ENCODE measurements at places on chromosomes 2 and 18. TPM values are rescaled to one million over a fixed set of nuclear protein-coding genes. Genes with fewer than 3 reads are reported as not detected.

Gene IL36RN
- total RNA-seq: not detected

Gene ANKRD12
- 67.0 TPM for total RNA-seq

- DNase-seq: no peak
These were observed 11.3 kb downstream of the MC5R start for GRCh38 chr18:13835202-13835601.

DNA sequence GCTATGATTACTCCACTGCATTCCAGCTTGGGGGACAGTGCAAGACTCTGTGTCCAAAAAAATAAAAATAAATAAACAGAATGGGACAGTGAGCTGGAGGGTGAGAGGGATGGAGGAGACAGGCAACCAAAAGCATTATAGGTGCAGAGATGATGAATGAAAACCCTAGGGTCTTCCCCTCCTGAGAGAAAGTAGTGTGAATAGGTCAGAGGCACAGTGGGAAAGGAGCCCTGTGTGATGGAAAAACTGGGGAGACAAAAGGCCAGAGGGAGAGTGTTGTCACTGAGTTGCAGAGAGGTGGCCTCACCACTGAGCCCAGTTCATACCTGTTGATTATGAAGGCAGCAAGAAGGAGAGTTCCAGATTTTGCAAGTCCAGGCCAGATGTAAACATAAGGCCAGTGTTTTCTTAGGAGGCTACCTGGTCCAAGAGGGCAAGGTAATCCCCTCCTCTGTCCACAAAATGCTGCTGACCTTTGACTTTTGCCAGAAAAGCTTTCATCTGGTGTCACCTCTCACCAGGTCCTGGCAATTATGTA is 17.6 kb upstream of the AGFG1 start:
- no peak for DNase-seq

GRCh38 chr2:213451542-213452239 is 167.4 kb downstream of the SPAG16 start:
- DNase-seq: no peak

DNA sequence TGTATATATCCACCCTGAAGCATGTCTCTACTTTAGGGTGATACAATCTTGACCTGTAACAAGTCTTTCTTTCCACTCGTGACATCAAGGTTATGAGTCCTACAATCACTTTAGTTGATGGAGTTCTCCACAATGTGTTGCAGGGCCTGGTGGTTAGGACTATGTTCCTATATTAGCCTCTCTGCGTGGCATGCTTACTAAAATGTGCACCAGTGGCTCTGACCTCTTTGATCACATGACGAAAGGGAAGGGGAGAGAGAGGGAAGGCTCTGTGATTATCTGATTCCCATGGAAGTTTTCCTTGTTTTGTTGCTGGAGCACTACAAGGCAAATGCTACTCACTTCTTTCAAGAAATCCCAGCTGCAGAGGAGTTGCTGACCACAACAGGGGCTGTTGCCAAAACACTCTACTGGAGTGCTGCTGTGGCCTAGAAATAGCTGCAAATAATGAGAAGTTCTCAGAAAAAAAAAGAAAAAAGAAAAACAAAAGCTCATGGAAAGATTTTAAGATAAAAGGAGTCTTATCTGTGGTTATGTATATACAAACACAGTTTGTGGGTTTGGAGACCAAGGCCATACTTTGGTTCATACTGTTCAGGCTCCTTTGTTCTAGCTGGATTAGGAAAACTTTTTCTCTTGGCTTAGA is 272.8 kb upstream of the MMADHC start:
- no peak for DNase-seq

GRCh38 chr2:159187106-159187505 is 99.4 kb downstream of the WDSUB1 start:
- DNase-seq: no peak

DNA sequence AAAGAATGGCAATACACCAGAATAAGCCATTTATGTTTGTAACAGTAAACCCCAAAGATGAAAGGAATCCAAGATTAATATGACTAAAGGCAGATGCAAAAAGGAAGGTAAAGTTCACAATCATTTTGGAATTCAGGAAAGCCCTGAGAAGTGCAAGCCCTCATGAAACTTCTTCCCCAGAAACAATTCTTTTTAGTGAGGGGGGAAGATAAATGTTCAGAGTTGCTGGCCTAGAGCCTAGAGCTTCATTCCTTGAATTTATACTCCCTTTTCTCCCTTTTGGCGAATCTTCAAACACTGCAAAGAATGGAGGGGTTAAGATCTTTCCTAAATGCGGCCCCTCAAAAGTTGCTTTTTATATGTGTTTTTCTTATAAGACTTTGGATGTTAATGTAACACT is 368.8 kb downstream of the MEIS1 start:
- DNase-seq: no peak

Measured in OCI-LY7 (cell line).